ENCODE measurements at places on chromosomes 2 and 18. TPM values are rescaled to one million over a fixed set of nuclear protein-coding genes. Genes with fewer than 3 reads are reported as not detected.

DNA sequence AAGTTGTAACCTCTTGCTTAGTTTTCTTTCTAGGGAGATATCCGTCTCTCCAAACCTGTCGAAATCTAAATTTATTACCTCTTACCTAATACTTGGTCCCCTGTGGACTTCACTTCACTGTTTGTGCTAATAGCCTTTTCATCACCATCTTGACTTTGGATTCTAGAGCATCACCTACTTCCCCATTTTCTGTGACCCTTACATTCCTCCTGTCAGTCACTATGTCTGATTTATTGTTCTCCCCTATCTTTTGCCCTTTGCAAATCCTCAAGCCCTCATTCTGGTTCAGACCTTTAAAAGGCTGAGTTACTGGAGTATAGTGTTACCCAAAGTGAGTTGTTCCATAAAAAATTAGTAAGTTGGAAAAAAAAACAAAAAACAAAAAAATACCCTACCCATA is 7.5 kb downstream of the MYO1B start:
- no peak for DNase-seq

- no peak for DNase-seq
Observed at GRCh38 chr2:216721141-216721540, 25.8 kb upstream of the IGFBP5 start.

GRCh38 chr2:73063909-73064875 is 7.3 kb downstream of the SFXN5 start:
- no peak for DNase-seq

DNA sequence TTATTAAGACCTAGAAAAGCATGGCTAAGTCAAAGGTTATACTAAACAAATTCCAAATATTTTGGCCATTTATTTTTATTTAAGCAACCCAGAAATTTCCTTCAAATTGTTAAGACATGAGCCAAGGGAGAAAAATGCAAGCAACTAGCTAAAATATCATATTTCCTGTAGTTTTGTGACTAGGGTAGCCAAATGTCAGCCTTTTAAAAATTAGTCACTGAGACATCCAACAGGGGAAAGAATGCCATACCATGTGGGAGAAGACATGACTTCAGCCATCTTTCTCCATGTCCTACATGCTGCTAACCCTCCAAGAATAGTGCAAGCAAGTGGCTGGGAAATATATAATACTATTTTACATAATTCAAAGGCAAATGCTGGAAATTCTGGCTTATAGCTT is 197.9 kb downstream of the DSEL start:
- no peak for DNase-seq

- no peak for DNase-seq
Observed at GRCh38 chr18:5515011-5515784, 28.6 kb downstream of the EPB41L3 start.

DNA sequence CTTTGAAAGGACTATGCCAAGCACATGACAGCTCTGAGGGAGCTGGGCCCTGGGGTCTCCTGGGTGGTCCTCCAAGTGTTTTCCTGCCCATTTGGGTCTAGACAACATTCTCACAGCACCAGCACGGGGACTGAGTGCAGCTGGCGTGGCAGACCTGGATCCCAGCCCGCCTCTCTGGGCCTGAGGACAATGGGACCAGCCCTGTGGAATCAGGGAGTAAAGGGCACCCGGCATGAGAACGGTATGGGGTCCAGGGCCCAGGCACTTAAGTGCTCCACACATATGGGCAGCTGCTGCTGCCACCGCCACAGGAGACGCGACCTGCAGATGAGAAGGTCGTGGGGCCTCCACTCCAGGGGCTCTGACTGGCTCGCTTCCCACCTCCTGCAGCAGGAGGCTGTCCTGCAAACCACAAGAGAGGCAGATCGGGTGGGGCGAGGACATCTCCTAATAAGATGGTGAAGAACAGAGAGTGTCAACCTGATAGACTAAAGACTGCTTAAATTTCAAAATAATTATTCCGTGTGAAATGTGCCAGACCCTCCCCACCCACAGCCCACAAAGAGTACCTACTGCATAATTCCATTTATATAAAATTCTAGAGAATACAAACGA is 46.3 kb downstream of the FAM178B start:
- DNase-seq = no peak

DNA sequence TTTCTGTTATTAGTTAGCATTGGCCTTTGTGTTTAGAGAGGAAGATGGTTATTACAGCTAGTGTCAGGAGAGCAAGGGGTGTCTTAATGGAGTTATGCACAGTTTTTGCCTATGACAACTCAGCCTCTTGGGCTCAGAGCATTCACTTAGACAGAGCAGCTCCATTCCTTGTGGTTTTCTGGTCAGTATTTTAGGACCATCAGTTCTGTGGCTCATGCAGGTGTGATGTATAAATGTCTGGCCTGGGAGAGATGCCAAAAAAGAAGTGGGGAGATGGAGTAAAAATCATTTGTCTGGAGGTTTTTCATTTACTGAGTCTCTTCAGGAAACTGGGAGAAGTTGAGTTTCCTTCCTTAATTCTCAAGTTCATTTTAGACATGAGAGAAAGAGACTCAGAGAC is 79.7 kb downstream of the PRKCE start:
- no peak for DNase-seq

DNA sequence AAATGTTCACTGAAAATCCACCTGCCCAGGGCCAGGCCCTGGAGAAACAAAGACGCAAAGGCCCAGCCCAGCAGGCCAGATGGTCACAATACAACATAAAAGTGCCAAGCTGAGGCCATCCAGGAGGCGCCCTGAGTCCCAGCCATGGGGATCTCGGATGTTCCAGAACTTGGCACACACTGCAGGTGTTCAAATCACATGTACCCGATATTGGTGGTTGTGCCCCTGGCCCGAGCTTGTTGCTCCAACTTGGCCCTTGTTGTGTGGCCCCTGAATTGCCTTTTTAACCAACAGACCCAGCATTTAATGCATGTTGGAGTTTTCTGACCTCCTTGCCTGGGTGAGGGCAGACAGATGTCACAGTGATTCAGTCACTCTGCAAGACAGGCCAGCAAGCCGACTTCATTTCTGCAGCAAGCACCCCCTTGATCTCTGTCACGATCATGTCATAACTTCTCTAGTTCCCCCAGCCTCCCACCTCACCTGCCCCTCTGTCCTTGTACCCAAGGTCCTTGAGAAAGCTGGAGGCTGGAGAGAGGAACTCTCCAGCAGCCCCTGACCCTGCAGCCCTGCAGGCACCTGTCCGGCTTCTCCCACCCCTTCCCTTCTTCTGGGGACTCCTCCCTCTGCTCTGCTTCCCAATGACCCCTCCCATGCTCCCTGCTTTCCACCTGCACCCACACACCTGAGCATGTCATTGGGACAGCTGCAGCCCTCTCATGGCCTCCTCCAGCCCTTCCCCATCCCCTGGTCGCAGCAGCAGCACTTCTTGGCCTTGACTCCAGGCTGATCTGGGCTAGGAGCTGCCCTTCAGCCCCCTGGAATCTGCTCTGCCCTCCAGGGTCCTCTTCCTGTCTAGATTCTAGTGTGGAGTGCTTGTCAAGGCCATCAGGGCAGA is 9.1 kb downstream of the NGEF start:
- DNase-seq = no peak

- no peak for DNase-seq
Observed at GRCh38 chr2:239318790-239319661, 81.8 kb downstream of the HDAC4 start.

GRCh38 chr2:127401757-127402695 is 14.3 kb upstream of the MAP3K2 start:
- no peak for DNase-seq

- peak; percentile 43 for DNase-seq
Observed at GRCh38 chr2:225008935-225009334, 33.3 kb downstream of the DOCK10 start.

DNA sequence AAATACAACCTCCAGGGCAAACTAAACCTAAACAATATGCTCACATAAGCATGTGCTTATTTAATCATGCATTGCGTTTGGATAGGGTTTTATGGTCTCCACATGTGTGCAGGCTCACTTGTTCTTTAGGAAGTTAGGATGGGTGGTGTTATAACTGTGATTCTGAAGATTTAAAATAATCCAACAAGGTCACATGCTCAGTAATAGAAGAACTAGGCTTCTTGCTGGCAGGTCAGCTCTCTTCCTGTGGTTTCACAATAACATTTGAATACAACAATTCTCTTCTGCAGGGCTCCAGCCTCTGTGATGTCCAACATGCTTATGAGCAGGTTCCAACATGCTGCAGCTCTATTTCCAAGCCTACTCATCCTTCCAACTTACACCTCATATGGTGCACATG is 84.0 kb downstream of the MYL12B start:
- no peak for DNase-seq

DNA sequence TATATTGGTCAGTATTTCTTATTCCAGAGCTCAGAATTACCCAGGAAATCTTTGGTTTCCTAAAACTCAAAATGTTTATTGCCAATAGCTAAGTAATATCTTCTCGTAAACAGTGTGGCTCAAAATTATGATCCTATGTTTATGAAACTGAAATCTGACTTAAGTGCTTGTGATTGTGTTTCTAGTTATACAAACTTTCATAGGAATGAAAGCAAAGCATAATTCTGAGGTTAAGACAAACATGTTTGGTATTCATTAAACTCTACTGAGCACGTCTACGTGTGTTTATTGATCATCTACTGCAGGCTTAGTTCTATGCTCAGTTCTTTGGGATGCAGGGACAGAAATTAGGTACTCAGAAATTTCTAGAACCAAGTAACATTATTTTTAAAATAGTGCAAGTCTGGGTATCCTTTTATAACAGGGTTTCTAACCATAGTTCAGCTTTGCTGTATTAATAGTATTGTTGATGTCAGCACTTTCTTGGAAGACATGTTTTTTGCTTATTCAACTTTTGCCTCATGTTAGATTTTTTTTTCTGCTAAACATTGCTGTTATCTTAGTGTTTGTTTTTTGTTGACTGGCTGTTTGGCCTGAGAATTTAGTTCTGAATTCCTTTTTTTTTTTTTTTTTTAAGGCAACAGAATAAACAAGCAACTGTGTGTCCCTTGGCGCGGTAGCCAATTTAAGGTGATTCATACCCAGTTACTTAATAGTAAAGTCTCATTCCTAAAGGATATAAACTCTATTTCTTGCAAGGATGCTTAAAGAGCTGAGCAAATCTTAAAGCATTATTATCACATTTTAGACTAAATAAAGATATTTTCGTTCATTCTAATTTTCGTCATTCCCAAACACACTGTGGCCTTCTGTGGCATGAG is 31.3 kb downstream of the PTPRM start:
- DNase-seq = no peak

DNA sequence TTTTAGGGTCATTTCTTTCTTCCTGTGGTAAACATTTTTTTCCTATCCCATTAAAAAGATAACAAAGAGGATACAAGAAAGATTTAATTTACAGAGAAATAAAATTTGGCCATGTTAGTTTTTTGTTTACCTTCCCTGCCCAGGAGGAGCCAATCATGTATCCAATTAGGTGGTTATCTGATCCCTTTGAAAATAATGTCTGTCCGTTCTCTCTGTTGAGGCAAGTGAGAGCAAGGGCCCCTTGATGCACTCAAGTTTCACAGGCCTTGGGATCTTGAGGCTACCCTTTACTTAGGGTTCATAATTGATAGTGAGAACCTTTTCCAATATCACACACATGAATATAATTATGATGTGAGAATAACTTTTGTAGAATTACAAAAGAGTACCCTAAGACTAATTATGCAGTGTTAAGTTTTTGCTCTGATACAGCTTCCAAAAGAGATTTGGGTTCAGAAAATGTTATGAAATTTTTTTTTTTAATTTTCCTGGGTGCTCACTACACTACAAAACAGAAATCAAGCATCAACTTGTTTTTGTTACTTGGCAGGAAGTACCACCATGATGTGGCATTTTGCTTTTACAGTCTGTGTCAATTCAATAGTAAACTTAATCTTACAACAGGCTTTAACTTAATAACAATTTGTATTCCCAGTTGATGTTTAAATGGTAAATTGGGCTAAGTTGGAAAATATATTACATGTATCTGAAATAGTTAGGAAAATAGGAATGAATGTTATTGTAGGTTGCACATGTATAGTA is 42.0 kb downstream of the AFTPH start:
- no peak for DNase-seq

GRCh38 chr2:78561876-78562275 is 463.6 kb upstream of the REG3G start:
- no peak for DNase-seq

DNA sequence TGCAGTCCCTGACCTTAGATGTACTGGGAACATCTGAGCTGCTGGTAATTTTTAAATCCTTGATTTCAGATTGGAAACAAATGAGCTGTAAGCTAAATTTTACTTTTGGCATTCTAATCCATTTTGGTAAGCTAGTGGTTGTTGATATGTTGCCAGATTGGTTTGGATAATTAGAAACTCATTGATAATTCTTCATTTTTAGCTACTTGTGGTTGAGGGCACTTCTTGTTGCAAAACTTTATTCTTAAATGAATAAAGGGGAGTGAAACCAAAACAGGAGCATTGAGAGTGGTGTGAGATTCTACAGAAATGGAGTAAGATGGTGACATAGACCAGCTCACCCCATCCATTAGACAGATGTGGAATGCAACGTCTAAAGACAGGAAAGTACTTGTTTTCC is 64.5 kb downstream of the ITGB1BP1 start:
- DNase-seq = no peak

Gene LYG2
- total RNA-seq = not detected

Gene ANKRD30BL
- total RNA-seq = not detected

Gene TUBA3E
- not detected for total RNA-seq

Gene ITGB6
- not detected for total RNA-seq

Gene MC4R
- total RNA-seq = not detected

Gene SETBP1
- total RNA-seq = 6.6 TPM

Gene PID1
- total RNA-seq = not detected

Gene TMEM163
- total RNA-seq = not detected

Gene NPPC
- total RNA-seq = 0.46 TPM

Gene CYP1B1
- total RNA-seq = 6.3 TPM

Gene FSHR
- not detected for total RNA-seq

Gene CACNB4
- 0.37 TPM for total RNA-seq
